Karpas-422 (cell line): ENCODE measurements at places on chromosomes 3 and 15.

- DNase-seq, result no peak
- no peak overlapping the region for H3K27ac ChIP-seq
- H3K36me3 ChIP-seq, result peaks cover 5% of the 10 kb centered on the region; the same call in 1 of the 2 replicates
- no peak overlapping the region for H3K4me3 ChIP-seq
These were observed 11.1 kb downstream of the ISG20 start for GRCh38 chr15:88649753-88650551.

- H3K4me1 ChIP-seq, result no peaks in the 10 kb centered on the region
- no peak overlapping the region for H3K27ac ChIP-seq
- no peaks in the 10 kb centered on the region for H3K27me3 ChIP-seq
- no peak overlapping the region for H3K4me3 ChIP-seq
These were observed 55.8 kb downstream of the DZIP3 start for GRCh38 chr3:108645364-108645763.

- no peaks in the 10 kb centered on the region for H3K36me3 ChIP-seq
- H3K27ac ChIP-seq, result no peak overlapping the region
- DNase-seq, result no peak
- peaks cover 5% of the 10 kb centered on the region; the same call in 1 of the 2 replicates for H3K4me1 ChIP-seq
- no peak overlapping the region for H3K4me3 ChIP-seq
- no peaks in the 10 kb centered on the region for H3K27me3 ChIP-seq
These were observed 30.4 kb downstream of the ARHGEF3 start for GRCh38 chr3:56771376-56771775.

GRCh38 chr15:25690673-25691543 lies 172.2 kb downstream of the ATP10A start:
- H3K4me1 ChIP-seq, result no peaks in the 10 kb centered on the region
- H3K27ac ChIP-seq, result no peak overlapping the region
- DNase-seq, result no peak
- H3K27me3 ChIP-seq, result no peaks in the 10 kb centered on the region

GRCh38 chr3:23162934-23163333 lies 40.2 kb upstream of the UBE2E2 start:
- no peak for DNase-seq
- H3K4me3 ChIP-seq, result no peak overlapping the region
- H3K36me3 ChIP-seq, result no peaks in the 10 kb centered on the region
- no peaks in the 10 kb centered on the region for H3K27me3 ChIP-seq
- H3K27ac ChIP-seq, result no peak overlapping the region

GRCh38 chr3:190552969-190553759 lies 39.3 kb downstream of the IL1RAP start:
- H3K4me1 ChIP-seq, result no peaks in the 10 kb centered on the region
- no peaks in the 10 kb centered on the region for H3K36me3 ChIP-seq
- no peak for DNase-seq
- no peaks in the 10 kb centered on the region for H3K27me3 ChIP-seq
- H3K27ac ChIP-seq, result no peak overlapping the region
- H3K4me3 ChIP-seq, result no peak overlapping the region

DNA sequence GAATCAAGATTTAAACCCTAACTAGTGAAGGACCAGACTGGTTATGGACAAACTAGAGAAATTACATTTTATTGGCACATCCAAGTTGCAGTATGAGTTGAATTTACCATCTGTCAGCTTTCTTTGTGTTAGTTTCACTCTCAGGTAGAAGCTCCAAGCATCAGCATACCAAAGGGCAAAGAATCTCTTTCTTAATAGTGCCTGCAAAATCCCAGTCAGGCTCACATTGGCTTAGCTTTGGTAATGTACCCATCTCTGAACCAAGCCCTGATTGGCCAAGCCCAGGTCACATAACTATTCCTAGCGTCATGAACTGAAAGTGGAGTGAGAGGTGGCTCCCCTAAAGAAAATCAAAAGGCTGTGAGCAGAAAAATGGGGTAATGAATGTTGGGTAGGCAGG lies 66.9 kb downstream of the CCNL1 start:
- no peak for DNase-seq
- no peaks in the 10 kb centered on the region for H3K36me3 ChIP-seq
- H3K4me3 ChIP-seq, result no peak overlapping the region
- H3K27me3 ChIP-seq, result no peaks in the 10 kb centered on the region
- no peak overlapping the region for H3K27ac ChIP-seq
- peaks cover 45% of the 10 kb centered on the region for H3K4me1 ChIP-seq

GRCh38 chr3:14507305-14507741 lies 32.8 kb downstream of the GRIP2 start:
- no peak overlapping the region for H3K27ac ChIP-seq
- H3K36me3 ChIP-seq, result no peaks in the 10 kb centered on the region
- H3K27me3 ChIP-seq, result no peaks in the 10 kb centered on the region
- no peak overlapping the region for H3K4me3 ChIP-seq
- H3K4me1 ChIP-seq, result peaks cover 27% of the 10 kb centered on the region

DNA sequence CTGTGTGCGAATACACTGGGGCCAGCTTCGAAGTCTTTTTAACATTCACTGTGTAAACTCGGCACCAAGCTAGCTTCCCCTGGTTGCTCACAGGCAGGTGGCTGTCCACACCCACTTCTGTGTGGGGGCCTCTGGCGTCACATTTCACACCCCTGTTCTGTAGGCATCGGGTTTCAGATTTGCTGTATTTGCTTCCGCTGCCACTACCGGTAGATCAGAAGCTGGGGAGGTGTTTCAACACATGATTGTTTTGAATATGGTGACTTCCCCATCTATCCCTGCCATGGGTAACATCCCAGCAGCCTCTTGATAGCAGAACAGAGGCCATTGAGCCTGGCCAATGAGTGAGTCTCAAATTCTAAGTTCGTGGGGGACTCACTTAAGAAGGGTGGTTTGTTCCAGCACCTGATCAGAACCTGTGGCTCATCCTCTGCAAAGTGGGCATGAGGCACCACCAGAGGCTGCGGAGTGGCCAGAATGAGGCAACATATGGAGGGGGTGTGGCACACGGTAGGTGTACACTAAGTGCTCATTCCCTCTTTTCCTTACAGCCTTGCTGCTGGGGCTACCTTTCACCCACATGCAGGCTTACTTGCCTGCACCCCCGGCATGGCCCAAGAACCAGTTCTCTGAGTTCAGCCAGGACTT lies 61.5 kb downstream of the IQSEC1 start:
- H3K27me3 ChIP-seq, result no peaks in the 10 kb centered on the region
- peak overlapping the region; percentile 64 for H3K27ac ChIP-seq
- H3K4me1 ChIP-seq, result peaks cover 57% of the 10 kb centered on the region
- H3K36me3 ChIP-seq, result no peaks in the 10 kb centered on the region
- H3K4me3 ChIP-seq, result no peak overlapping the region

DNA sequence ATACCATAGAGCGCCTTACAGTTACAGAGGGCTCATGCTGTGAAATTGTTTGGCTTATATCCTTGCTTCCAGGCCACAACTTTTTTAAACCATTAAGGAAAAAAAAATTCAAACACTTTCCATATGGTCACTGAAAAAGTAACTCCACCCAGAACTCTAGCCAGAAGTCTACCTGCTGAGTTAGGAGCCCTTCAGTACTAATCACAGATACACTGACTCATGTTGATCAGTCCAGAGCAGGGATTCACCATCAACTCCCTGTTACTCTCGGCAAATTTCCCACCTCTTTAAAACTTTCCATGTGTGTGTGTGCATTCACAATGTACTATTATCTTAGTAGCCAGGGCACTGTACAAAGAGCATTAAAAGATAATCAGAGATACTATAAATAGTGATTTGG lies 372.8 kb downstream of the MAGI1 start:
- DNase-seq, result no peak
- no peaks in the 10 kb centered on the region for H3K4me1 ChIP-seq
- H3K27me3 ChIP-seq, result no peaks in the 10 kb centered on the region
- no peak overlapping the region for H3K27ac ChIP-seq
- H3K36me3 ChIP-seq, result no peaks in the 10 kb centered on the region

- no peaks in the 10 kb centered on the region for H3K27me3 ChIP-seq
- no peak for DNase-seq
- H3K27ac ChIP-seq, result no peak overlapping the region
- no peaks in the 10 kb centered on the region for H3K4me1 ChIP-seq
- no peak overlapping the region for H3K4me3 ChIP-seq
These were observed 276.7 kb upstream of the ARRDC4 start for GRCh38 chr15:97683831-97684230.

GRCh38 chr3:183260167-183260904 lies 7.3 kb downstream of the B3GNT5 start:
- peak; percentile 65 for DNase-seq
- H3K4me3 ChIP-seq, result no peak overlapping the region
- no peaks in the 10 kb centered on the region for H3K36me3 ChIP-seq

- H3K27me3 ChIP-seq, result no peaks in the 10 kb centered on the region
- no peaks in the 10 kb centered on the region for H3K4me1 ChIP-seq
- no peak for DNase-seq
- no peak overlapping the region for H3K27ac ChIP-seq
- no peak overlapping the region for H3K4me3 ChIP-seq
These were observed 349.4 kb downstream of the LRTM1 start for GRCh38 chr3:54578417-54578816.

DNA sequence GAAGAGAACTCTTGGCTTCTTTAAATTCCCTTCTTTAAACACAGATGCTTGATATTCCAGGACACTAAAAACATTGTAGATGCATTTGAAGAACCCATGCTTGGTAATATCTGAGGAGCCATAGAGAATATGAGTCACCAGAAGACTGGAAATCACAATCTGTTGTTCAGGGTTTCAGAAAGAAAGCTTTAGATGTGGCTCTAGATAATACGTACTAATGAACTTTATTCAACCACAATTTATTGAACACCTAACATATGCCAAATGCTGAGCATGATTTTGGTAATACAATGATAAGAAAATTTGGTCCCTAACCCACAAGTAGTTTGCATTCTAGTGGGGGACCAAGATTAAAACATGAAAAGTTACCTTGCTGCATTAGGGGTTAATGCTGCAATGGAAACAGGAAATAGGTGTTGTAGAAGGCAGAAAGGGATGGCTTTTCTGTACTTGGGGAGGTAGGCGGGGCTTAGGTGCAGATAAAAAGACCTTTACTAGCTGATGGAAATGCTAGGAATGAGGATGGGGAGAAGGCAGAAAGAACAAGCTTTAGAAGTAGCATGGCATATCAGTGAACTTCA lies 11.6 kb upstream of the PLD1 start:
- no peak overlapping the region for H3K4me3 ChIP-seq
- no peaks in the 10 kb centered on the region for H3K27me3 ChIP-seq
- no peaks in the 10 kb centered on the region for H3K4me1 ChIP-seq
- H3K36me3 ChIP-seq, result no peaks in the 10 kb centered on the region
- no peak overlapping the region for H3K27ac ChIP-seq

GRCh38 chr15:67066959-67067853 lies 1.8 kb downstream of the SMAD3 start:
- DNase-seq, result no peak
- H3K4me3 ChIP-seq, result peak overlapping the region; percentile 84
- H3K27ac ChIP-seq, result no peak overlapping the region
- H3K4me1 ChIP-seq, result peaks cover 48% of the 10 kb centered on the region

DNA sequence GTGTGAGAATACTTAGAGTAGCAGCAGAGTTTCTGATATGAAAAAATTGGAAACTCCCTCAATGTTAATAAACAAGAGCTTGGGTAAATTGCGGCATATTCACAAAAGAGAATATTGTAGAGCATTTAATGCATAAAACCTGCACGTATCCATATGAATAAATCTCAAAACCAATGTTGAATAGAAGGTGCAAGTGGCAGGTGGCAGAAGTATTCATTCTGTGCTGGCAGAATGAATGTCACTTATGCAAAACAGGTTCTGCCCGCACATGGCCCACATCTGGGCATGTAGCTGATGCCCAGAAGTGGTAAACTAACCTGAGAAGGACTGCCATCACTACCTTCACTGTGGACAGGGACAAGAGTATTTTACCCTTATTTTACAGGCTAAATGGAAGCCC lies 14.1 kb upstream of the PRSS50 start:
- H3K27me3 ChIP-seq, result no peaks in the 10 kb centered on the region
- H3K4me3 ChIP-seq, result no peak overlapping the region
- no peak for DNase-seq

GRCh38 chr15:74421302-74422245 lies 12.2 kb downstream of the SEMA7A start:
- H3K27me3 ChIP-seq, result no peaks in the 10 kb centered on the region
- DNase-seq, result no peak
- H3K4me3 ChIP-seq, result no peak overlapping the region
- no peaks in the 10 kb centered on the region; the same call in 1 of the 2 replicates for H3K36me3 ChIP-seq
- no peak overlapping the region for H3K27ac ChIP-seq
- H3K4me1 ChIP-seq, result peaks cover 78% of the 10 kb centered on the region

GRCh38 chr3:55607844-55608243 lies 120.7 kb upstream of the WNT5A start:
- H3K4me3 ChIP-seq, result no peak overlapping the region
- H3K4me1 ChIP-seq, result peaks cover 47% of the 10 kb centered on the region
- no peak for DNase-seq

GRCh38 chr3:59436164-59436958 lies 386.5 kb upstream of the CFAP20DC start:
- no peak overlapping the region for H3K4me3 ChIP-seq
- no peak for DNase-seq
- H3K27me3 ChIP-seq, result no peaks in the 10 kb centered on the region

DNA sequence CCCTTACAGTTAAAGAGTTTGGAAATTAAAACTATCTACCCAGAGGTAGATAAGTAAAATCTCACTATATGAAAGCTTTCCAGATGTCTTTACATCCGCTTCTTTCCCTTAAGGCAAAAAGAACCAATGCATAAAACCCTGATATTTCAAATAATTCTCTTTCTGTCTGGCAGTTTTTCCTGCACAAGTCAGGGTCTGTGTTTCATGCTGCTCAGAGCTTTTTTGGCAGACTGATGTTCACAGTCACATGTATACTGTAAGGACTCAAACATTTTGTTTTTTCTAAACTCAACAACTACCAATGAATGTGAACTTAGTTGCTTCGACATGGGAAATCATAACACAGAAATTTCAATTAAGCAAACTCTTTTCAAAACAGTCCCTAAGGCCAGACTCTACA lies 988.4 kb downstream of the EPHA3 start:
- H3K36me3 ChIP-seq, result no peaks in the 10 kb centered on the region
- H3K4me3 ChIP-seq, result no peak overlapping the region
- DNase-seq, result no peak
- no peak overlapping the region for H3K27ac ChIP-seq
- no peaks in the 10 kb centered on the region for H3K27me3 ChIP-seq
- H3K4me1 ChIP-seq, result no peaks in the 10 kb centered on the region

- DNase-seq, result no peak
- H3K36me3 ChIP-seq, result no peaks in the 10 kb centered on the region
- no peak overlapping the region for H3K4me3 ChIP-seq
- H3K4me1 ChIP-seq, result no peaks in the 10 kb centered on the region
These were observed 55.1 kb upstream of the ADGRG7 start for GRCh38 chr3:100554373-100554676.

DNA sequence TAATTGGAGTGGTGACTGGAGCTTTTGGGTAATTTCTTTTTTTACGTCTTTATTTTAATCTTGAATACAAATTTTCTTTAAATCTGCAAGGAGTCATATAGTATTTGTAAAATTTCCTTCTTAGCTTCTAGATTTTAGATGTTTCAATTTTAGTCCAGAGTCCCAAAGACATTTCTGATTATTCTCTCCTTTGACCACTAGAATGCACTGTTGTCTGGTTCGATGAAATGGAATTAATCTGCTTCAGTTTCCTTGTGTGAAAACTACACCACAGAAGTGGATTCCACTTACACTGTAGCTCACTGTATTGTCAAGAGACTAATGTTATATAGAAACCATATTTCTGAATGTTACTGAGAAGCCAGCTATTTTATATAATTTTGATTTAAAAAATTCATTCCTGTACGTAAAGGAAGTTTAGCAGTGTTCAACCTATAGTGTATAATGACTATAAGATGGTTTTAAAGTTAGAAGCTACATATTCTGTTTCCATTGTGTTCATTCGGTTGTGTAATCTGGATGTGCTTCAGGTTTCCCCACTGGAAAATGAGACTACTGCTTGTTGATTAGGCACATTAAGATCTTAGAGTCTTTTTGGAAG lies 6.1 kb downstream of the GRAMD1C start:
- H3K27ac ChIP-seq, result no peak overlapping the region
- H3K36me3 ChIP-seq, result no peaks in the 10 kb centered on the region
- DNase-seq, result peak; percentile 77
- H3K4me1 ChIP-seq, result no peaks in the 10 kb centered on the region
